ENCODE measurements at places on chromosomes 6 and 20.

DNA sequence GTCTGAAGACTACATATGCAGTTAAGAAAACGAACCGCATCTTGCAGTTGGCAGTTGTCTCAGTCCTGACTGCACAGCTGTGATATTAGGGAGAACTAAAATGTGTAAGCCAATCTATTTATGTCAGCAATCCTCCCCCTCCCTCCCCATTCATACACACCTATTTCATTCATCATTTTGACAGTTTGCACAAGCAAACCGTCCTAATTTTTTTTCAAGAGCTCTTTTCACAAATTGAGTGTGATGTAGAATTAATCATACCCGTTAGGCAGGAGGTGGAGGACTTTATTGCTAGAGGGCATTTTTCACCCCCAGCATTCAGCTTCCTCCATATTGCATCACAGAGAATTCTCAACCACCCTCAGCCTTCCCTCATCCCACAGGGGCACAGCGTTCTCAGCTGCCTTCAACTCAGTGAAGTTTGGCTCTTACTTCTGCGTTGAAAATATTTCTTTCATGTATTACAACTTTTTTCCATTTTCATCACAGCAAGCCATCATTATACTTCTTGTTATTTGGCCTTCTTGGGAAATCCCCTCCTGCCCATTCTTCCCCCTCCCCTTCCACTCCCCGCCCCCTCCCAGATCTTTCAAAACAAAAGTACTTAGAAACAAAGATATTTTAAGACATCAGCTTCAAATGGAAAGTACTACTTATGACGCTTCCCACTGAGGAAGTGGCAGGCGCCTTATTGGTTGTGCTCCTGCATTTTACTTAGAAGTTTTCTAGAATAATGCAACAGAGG is 37.5 kb downstream of the NOX3 start:
- DNase-seq = no peak

- no peak for DNase-seq
Observed at GRCh38 chr6:163904186-163904585, 489.7 kb downstream of the QKI start.

GRCh38 chr6:151627689-151628444 is 134.1 kb downstream of the CCDC170 start:
- no peak for DNase-seq

GRCh38 chr20:63747622-63748069 is 8.1 kb downstream of the SLC2A4RG start:
- no peak for DNase-seq

DNA sequence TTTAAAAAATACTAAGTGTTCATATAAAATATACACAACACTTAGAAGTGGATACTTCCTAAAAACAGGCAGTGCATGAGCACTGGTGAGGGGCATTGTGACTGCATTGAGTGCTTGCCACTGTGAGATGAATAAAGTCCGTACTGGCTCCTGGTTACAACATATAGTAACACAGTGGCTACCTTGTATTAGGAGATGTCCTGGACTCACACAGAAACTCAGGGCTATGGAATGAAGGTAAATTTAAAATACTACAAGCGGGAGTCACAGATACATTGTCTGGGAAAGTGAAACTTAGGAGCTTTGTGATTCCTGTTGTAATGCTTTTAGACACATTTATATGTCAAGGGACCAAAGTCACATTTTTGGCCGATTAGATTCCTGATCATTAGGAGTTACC is 36.5 kb upstream of the HLA-G start:
- no peak for DNase-seq

GRCh38 chr6:45645302-45645701 is 267.6 kb upstream of the SUPT3H start:
- no peak for DNase-seq

DNA sequence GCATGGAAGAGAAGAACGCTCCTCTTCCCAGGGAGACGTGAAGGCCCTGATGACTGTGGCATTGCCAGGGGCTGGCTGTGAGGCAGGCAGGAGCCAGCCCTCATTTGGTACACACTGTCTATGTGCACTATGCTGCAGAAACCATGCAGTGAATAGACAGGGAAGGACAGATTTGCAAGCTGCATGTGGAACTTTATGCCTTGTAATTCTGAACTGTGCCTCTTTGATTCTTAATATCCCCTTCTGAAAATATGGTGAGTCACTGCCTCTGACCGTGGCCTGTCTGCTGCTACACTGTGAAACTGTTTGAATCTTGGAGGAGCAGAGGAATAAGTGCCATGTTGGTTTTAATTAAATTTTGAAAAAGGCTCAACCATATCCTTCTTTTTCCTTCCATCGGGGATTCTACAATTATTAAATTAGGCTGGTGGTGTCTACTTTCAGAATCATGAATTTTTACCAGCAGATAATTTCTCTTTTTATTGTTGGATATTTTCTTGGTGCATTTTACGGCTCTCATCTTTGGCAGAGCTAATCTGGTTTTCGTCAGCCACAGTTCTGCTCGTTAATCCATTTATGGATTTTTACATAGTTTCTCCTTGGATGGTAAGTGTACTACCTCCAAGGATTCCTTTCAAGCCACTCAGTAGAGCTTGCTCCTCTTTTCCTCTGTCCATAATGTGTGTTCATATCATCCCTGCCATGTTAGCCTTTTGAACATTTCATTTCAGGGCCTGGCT is 301.0 kb upstream of the SLC35B3 start:
- DNase-seq = no peak

DNA sequence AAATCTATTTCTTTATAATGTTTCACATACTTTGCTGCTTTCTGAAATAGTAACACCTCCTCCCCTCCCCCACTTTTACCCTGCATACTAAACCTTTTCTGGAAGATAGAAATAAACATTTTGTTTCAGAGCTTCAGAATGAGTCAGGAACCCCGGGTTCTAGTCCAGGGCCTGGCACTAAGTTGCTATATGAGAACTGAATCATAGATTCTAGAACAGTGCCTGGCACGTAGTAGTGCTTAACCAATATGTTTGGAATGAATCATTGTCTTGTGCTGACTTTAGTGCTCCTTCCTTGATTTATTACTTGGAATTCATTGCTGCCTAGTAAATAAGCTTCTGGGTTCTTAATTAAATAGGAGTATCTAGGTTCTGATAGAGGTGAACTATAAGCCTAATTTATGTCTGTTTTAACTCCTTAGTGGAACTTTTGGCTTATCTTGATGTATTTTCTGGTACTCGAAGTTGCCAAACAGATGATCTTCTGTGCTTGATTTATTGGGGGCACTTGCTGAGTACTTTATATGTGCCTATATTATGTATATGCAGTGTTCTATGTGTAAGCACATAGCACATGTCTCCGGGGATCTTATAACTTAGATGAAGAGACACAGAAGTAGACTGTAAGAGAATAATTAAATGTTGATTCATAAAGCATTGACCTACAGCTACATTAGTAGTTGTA is 18.6 kb downstream of the TAB2 start:
- no peak for DNase-seq

GRCh38 chr6:22332711-22333110 is 35.9 kb upstream of the PRL start:
- DNase-seq = no peak

Measured in WERI-Rb-1 (cell line).